ENCODE measurements at places on chromosomes 12 and 14.

DNA sequence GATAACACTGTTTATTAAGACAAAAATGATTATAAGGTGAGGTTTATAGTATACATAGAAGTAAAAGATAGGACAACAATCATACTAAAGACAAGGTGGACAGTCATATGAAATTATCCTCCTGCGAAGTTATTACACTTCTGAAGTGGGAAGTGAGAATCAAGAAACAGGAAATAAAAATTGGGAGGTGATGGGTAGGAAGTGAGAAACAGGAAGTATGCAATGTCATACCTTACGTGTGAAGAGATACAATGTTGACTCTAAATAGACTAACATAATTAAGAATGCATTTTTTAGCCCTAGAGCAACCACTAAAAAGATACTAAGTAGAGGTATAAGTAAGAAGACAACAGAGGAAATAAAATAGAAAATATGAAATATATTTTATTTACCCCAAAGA is 43.7 kb downstream of the GRIN2B start:
- no peak for DNase-seq

- DNase-seq, result no peak
Observed at GRCh38 chr14:22386924-22387775, 201.9 kb downstream of the DAD1 start.

DNA sequence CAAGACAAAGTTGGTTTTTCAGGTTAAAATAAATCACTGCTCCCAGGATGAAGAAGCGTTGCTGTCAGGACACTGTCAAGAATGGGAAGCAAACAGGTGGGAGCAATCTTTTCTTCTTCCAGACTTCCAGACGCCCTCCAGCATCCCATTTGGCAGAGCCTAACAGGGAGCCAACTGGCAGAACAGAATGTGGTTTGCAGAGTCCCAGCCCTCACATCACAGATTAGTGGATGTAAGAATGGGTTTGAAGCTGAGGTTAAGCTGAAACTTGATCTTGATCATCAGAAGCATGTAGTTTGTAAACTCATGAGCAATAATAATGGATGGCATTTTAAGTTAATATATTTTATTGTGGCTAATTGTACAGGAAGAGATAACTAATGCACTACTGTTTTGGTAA is 636.4 kb downstream of the SLC6A15 start:
- no peak for DNase-seq

GRCh38 chr12:42510823-42511222 is 78.7 kb downstream of the PRICKLE1 start:
- DNase-seq, result no peak

GRCh38 chr14:55874785-55875184 is 243.4 kb upstream of the PELI2 start:
- DNase-seq, result no peak

GRCh38 chr12:50506753-50507473 is 2.1 kb downstream of the DIP2B start:
- DNase-seq, result no peak

- peak; percentile 53 for DNase-seq
Observed at GRCh38 chr12:107322063-107322462, 228.7 kb upstream of the CRY1 start.

DNA sequence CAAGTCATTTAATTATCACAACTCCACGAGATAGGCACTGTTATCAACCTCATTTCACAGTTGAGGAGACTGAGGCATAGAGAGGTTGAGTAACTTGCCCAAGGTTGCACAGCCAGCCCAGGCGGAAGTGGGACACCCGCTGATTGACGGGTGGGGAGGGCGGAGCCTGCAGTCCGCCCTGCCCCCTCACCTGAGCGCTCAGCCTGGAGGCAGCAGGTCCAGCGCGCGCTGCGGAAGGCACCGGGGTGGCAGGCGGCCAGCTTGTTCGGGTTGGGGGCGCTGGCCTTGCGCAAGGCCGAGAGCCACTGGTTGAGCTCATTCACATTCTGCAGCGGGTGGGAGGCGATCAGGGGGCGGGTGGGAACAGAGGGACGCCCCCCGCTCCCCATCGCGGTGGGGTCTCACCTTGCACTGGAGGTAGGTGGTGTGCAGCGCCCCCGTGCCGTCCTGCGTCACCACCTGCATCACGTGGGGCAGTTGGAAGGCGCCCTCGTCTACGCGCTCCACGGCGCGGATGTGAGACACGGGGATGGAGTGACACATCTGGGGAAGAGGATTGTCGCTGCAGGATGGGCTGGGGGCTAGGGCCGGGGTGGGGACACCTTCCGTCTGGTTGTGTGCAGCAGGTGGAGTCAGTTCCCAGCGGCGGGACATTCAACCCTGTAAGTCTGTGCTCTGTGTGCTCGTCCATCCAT is 31.7 kb downstream of the RASAL1 start:
- peak; percentile 77 for DNase-seq

DNA sequence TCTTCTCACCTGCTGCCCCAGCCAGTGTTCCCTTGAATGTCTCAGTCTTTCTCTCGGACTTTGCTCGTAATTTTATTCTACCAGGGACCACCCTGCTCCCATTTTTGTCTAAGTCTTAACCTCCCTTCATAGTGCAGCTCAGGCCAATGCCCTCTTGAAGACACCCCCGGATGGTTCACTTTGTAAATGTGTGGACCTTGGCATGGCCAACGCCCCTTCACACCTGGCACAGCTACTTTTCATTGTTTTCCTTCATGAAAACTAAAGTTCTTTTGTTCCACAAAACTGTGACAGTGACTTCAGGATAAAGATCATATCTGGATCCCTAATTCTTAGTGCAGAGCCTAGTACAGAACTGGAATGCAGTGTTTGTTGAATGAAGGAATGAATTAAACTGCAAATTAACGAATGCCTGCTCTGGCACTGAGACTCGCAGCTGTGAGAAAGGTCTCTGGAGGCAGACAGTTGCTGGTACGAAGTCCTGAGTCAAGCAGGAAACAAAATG is 3.5 kb upstream of the RNASE4 start:
- DNase-seq, result no peak

- DNase-seq, result no peak
Observed at GRCh38 chr12:24023081-24023480, 73.6 kb upstream of the SOX5 start.

- no peak for DNase-seq
Observed at GRCh38 chr12:54060174-54060974, 6.7 kb downstream of the HOXC4 start.

GRCh38 chr12:49455501-49455900 is 83.3 kb upstream of the KCNH3 start:
- DNase-seq, result no peak

GRCh38 chr12:12086973-12087692 is 16.4 kb downstream of the BCL2L14 start:
- DNase-seq, result no peak

- no peak for DNase-seq
Observed at GRCh38 chr12:89411846-89412245, 59.5 kb upstream of the DUSP6 start.

DNA sequence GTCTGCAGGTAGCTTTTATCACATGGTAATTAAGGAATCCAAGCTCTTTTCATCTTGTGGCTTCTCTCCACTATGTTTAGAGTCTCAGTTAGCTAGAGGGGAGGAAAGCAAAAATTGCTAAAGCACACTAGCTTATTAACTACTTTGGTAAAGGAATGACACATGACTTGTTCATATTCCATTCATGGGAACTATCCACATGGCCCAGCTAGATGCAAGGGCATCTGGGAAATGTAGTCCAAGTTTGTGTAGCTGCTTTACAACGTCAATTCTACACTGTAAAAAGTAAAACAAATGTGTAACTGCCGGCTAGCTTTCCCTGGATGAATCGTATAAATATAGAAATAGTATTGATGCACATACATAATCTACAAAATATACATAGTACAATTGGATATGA is 244.5 kb upstream of the LRFN5 start:
- DNase-seq, result no peak

GRCh38 chr14:67986131-67986841 is 166.7 kb downstream of the RAD51B start:
- no peak for DNase-seq

GRCh38 chr12:46230306-46230705 is 38.5 kb downstream of the SLC38A1 start:
- DNase-seq, result no peak

DNA sequence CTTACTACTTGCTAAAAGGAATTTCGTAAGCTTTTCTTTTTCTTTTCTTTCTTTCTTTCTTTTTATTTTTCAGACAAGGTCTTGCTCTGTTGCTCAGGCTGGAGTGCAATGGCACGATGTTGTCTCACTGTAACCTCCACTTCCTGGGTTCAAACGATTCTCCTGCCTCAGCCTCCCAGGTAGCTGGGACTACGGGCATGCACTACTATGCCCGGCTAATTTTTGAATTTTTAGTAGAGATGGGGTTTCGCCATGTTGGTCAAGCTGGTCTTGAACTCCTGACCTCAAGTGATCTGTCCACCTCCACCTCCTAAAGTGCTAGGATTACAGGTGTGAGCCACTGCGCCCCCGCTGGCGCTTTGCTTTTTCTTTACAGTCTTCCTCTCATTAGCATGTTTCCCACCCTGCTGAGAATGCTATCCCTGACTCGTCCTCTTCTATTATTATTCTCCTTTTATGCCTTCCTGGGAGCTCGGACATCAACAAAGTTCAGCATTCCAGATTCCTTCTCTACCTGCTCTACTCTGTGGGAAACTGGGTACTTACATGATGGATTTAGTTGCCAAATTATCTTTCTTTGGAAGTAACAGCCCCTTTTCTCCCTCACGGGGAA is 3.1 kb downstream of the MTHFD1 start:
- no peak for DNase-seq

DNA sequence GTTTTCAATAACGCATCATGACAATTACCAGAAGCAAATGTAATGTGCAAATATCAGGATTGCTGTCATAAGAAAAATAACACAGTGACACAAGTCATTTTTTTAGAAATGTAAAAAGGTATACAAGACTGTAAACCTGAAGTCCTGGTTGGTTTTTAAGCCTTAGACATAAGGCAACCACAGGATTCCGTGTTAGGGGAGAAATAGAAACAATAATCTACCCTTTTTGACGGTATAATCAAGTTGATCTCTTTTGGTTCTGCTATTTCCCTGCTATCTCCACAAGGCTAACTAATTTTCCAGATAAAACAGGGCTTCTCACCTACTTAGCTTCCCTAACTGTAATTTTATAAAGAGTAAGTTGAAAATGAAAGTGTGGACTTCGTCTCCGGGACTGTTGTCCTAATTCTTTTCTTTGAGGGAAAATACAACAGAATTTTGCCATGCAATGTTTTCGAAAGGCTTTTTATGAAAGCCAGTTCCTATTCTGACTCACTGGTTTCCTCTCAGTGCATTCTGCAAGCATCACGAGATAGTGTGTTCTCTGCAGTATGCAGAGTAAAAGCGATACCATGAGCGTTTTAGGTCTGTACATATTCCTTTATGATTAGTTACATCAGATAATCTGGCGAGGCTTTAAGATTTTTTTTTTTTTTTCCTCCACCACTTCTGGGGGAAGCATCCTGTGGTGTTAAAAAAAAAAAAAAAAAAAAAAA is 10.6 kb downstream of the MYO1H start:
- no peak for DNase-seq

- DNase-seq, result no peak
Observed at GRCh38 chr14:93927800-93928145, 629 bp downstream of the FAM181A start.

- no peak for DNase-seq
Observed at GRCh38 chr12:54024581-54025305, 3.5 kb upstream of the HOXC6 start.

GRCh38 chr12:63816031-63816430 is 28.5 kb upstream of the SRGAP1 start:
- DNase-seq, result no peak

- DNase-seq, result no peak
Observed at GRCh38 chr12:53748072-53748840, 3.5 kb downstream of the CISTR start.

- DNase-seq, result no peak
Observed at GRCh38 chr14:94113490-94113889, 3.0 kb downstream of the IFI27 start.

DNA sequence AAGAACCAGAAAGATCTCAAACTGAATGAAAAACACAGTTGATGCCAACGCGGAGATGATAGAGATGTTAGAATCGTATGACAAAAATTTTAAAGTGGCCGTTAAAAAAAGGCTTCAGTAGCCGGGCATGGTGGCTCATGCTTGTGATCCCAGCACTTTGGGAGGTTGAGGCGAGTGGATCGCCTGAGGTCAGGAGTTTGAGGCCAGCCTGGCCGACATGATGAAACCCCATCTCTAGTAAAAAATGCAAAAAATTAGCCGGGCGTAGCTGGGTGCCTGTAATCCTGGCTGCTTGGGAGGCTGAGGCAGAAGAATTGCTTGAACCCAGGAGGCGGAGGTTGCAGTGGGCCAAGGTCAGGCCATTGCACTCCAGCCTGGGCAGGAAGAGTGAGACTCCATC is 5.4 kb upstream of the ACVRL1 start:
- DNase-seq, result no peak

GRCh38 chr12:122116707-122117535 is 38.4 kb downstream of the MLXIP start:
- no peak for DNase-seq

DNA sequence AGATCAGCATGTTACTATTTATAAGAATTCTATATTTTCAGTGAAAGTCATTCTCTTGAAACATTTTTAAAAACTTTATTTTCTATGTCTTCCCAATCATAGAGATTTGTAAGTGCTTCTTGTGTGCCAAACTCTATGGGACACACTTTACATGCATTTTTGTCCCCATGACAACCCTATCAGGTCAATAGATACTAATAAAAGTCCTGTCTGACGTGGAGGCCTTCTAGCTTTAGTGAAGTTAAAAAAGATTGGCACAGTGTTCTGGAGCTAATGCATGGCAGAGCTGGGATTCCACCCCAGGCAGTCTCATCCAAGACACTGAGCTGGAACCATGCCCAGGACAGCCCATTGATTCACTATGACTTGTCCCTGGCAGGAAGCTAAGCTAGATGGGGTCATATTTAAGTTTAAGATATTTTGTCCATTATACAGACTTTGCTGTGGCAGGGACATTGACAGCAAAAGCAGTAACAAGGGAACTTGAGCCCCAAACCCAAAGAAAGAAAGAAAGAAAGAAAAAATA is 28.1 kb downstream of the TTC6 start:
- DNase-seq, result no peak

- DNase-seq, result peak; percentile 1
Observed at GRCh38 chr12:91870872-91871707, 274.6 kb downstream of the BTG1 start.

DNA sequence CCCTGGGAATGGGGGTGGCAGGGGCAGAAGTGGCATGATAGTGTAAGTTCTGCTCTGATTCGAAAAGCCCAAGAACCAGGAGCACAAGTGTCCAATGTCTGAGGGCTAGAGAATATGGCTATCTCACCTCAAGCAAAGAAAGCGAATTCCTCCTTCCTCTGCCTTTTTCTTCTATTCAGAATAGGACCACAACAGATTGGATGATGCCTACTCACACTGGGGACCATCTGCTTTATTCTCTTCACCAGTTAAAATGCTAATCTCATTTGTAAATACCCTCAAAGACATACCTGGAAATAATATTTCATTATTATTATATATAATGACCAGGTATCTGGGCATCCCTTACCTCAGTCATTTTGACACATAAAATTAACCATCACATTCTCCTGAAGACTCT is 808.7 kb downstream of the NRXN3 start:
- DNase-seq, result no peak

DNA sequence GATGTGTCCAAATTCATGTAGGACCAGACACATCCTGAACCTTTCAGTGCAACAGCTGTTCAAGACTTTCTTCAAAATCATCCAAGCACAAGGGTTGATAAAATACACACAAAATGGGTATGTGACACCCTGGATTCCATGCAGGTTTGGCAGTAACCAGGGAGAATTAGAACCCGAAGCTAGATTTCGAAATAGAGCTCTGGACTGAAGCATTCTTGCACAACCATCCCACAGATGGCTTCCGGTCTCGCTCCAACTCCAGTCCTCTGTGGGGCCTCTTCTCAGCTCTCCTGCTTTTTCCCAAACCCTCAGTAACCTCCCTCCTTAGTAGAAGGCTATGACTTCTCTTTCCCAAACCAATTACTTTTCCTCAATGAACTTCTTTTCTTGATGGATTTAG is 171.3 kb downstream of the TTC7B start:
- no peak for DNase-seq

Measured in T-cell (primary cell).